ENCODE measurements at places on chromosomes 7 and 10.

GRCh38 chr7:1455241-1455939, 3.9 kb downstream of the MICALL2 start:
- DNase-seq, result no peak

- DNase-seq, result no peak
Measured at GRCh38 chr10:4647109-4647785, 178.8 kb upstream of the AKR1E2 start.

GRCh38 chr10:18185621-18186020, 45.4 kb downstream of the CACNB2 start:
- no peak for DNase-seq

- DNase-seq, result no peak
Measured at GRCh38 chr10:65793738-65794425, 1132.0 kb upstream of the LRRTM3 start.

DNA sequence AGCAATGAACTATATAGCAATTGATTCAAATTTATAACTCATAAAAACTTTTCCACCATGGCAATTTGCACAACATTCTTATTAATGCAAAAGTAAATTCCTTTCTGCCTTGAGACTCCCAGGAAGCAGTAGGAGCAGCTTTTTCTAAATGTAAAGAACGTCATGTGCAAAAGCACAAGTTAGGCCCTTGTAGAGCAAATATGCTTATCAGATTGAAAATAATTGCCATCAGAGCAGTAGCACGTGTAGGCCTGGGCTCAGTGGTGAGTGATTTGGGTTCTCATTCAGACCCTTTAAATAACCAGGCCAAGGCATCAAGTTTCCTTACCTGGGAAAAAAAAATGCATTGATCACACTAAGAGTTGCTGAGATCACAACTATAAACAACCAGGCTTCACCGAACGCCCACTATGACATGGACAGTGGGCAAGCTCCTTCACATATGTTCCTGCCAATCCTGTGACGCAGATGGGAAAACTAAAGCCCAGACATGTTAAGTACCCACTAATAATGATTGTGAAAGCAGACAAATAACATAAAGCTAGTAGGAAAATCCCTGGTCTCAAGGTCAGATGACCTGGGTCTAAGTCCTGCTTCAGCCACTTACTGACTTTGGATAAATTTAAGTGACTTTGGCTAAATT, 22.1 kb upstream of the SAR1A start:
- DNase-seq, result no peak

- no peak for DNase-seq
Measured at GRCh38 chr10:50369931-50370330, 118.6 kb upstream of the ASAH2 start.

GRCh38 chr10:132509506-132510173, 27.9 kb upstream of the INPP5A start:
- no peak for DNase-seq

DNA sequence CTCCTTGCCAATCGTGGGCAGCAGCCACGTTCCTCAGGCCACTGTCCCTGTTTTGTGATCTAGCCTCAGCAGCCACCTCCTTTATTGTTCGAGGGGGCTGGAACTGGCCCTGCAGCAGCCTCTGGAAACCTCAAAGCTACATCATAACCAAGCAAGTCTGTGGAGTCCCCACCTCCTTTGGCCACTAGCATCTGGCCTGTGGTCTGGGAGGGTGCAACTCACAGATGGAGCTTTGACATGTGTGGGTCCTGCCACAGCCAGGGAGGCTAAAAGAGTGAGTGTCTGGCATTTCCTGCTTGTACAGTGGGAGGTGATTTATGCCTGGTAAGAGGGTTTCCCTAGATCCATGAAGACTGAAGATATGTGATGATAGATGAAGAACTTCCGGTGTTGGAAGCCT, 32.3 kb upstream of the NUB1 start:
- no peak for DNase-seq

DNA sequence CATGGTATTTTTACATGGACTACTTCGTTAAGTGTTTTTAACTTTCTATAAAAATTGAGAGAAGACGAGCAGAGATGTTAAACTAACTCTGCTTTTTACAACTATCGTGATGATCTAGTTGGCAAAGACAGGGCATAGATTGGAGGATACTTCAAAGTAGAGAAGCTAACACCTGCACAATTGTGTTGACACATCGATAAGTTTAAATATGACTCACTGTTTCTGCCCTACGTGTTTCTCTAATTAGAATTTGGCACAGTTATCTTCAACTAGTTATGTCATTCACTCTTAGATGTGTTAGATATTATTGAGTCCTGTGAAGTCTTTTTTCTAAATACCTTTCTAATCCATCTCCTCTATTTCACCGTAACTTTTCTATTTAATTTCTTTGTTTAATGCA, 68.5 kb upstream of the FERD3L start:
- no peak for DNase-seq

DNA sequence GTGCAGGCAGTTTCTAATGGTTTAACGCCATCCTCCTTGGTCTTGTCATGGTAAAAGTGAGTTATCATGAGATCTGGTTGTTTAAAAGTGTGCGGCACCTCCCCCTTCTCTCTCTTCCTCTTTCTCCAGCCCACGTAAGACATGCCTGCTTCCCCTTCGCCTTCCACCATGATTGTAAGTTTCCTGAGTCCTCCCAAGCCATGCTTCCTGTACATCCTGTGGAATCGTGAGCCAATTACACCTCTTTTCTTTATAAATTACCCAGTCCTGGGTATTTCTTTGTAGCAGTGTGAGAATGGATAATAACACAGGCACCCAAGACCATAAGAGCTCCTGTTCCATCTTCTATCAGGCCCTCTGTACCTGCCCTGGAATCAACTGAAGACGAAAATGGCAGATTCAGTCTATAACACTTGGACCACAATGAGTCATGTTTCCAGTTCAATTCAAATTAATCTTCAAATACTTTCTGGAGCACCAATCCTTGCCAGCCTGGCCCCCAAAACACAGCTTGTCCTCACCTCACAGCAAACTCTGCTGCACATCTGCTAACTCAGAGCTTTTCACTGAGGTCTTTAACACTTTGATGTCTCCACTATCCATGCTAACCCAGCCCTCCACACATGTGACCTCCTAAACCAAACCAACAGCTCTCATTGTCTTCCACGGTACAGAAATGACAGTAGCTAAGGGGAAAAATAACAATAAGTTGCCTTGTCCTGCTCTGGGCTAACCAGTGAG, 73.2 kb downstream of the SFMBT2 start:
- DNase-seq, result no peak

DNA sequence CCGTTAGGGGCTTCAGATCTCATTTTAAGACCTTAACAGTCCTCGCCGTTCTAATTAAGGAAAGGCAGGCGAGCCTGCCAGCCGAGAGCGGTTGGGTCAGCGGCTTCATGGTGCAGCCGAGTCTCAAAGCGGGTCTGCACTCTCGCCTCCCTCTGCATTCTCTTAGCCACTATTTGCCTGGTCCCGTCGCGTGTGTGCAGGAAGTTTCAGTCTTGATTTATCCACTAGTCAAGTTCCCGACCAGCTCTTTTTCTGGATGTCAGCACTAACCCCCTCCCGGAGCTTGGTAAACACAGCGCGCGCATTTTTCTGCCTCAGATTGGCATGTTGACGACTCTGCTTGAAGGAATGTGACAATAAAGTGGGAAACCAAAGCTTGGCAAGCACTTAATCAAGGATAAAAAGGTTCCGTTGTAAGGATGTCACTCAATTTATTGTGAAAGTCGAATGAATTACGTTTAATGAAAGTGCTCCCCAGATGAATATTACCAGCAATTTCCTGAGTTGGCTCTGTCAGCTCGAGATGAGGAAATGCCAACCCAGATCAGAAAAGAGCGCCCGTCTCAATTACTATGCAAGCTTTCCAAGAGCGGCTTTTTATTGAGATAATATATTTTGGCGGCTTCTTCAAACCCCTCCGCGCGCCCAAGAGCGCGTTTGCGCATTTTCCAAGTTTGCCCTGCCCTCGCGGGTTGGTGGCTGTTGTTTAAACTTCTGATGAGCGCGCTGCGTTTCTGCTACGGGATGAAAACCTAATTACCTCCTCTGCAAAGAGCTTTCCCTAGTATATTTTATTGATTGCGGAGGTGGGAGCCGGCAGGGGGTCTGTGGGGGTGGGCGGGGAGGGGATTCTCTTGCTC, 7.9 kb downstream of the NXPH1 start:
- DNase-seq, result no peak

GRCh38 chr7:51357821-51358220, 41.2 kb upstream of the COBL start:
- DNase-seq, result no peak

DNA sequence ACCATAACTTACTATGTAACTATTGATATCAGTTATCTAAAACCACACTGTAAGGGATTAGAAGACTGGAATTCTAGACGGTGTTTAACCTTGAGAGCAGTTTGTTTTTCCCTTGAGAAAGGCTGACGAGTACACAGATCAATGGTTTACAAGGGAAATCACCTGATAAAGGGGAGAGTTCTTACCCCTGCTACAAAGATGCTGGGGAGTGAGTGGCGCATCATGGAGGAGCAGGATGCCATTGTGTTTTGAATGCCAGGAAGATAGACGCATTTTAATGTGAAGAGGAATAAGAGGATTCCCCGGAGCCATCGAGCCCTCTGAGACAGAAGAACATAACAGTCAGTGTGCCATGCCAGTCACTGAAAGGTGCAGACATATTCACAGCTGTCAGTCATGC, 145.2 kb downstream of the PKD1L1 start:
- no peak for DNase-seq

DNA sequence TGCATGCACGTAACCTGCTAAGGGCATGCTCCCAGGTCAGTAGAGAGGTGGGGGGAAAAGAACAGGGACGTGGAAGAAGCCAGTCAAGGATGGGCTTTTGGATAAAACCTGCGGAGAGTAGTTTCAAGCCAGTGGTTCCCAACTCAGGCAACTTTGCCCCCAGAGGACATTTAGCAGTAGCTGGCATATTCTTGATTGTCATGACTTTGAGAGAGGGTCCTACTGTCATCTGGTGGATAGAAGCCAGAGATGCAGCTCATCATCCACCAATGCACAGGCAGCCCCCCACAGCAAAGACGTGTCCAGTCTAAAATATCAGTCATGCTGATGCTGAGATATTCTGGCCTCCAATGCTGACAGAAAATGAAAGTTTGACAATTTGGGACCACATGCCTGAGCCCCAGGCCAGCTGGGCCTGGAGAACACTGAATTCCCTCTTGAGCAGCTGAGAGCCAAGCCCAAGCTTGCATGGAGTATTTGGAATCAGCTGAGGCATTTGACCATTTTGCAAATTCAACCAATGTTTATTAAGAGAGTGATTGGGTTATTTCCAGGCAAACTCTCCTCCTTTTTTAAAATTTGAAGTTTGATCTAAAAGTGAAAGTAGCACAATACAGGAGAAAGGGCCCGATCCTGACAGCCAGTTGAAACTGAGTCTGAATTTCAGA, 110.0 kb upstream of the C7orf33 start:
- no peak for DNase-seq

DNA sequence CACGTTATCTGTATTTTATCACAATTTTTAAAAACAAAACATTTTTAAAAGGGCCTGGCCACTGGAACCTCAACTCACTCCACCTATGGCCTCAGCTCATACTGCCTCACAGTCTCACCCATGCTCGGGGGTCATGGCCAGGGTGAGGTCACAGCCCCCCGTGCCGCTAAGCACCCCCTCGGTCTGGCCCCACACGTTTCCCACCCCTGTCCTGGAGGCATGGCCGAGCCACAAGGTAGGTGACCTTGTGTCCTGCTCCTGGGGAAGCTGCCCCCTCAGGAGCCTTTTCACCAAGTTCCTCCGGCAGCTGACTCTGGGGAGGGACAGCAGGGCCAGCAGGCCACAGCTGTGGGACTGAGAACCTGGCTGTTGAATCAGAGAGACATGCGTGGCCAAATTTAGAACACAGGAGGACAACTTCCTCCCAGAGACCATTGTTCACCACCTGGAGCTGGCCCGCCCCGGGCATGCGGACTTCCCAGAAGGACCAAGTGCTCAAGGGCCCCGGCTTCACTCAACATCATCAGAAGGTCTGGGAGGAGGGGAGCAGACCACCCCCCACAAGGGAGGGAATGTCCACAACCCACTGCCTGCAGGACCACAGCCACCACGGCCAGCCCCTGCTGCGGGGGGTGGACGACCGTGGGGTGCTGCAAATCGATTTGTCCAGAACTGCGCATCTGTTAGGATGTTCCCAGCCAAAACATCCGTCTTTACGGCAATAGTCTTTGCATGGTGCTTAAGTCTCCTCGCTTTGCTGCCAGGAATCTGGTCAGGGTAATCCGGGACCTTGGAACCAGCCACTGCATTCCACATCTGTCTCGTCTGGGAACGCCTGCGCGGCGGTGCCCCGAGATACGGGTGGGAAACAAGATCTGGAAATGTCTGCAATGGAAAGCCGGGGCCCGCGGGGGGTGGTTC, 48.6 kb upstream of the PDGFA start:
- DNase-seq, result no peak

GRCh38 chr10:1933215-1933614, 195.9 kb upstream of the ADARB2 start:
- no peak for DNase-seq

- DNase-seq, result no peak
Measured at GRCh38 chr10:118723466-118723865, 31.3 kb downstream of the CACUL1 start.

- no peak for DNase-seq
Measured at GRCh38 chr7:47647181-47647917, 65.4 kb upstream of the TNS3 start.

DNA sequence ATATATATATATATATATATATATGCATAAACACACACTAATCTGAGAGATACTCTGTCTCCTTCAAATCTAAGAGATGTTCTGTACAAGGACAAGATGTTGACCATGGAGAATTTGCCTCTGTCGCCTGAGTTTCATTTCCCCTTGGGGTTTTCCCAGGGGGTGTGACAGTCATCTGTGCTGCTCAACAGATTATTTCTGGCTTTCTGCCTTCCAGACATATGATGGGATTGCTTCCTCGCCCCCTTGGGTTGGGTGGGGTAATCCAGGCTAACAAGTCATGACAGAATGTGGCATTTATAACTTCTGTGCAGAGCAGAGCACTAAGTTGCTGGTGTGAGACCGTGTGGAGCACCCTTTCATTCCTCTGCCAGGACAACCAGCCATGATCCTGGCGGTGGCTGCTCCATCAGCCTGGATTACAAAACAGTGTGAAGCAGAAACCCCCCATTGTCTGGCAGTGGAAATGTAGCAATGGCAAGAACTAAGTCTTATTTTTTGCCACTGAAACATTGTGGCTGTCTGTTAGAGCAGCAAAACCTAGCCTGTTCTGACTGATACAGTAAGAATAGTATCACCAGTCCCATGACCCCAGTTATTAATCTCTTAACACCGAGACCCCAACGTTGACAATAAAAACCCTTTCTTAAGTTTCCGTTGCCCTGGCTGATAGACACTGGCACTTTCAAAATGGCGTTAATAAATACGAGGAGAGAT, 13.7 kb upstream of the USP6NL start:
- DNase-seq, result no peak

- no peak for DNase-seq
Measured at GRCh38 chr10:33401300-33401699, 66.8 kb upstream of the NRP1 start.

All from CD4-positive, alpha-beta T cell treated with Interleukin-21 for 1 hour (primary cell).